ENCODE measurements at places on chromosomes 4 and X.

DNA sequence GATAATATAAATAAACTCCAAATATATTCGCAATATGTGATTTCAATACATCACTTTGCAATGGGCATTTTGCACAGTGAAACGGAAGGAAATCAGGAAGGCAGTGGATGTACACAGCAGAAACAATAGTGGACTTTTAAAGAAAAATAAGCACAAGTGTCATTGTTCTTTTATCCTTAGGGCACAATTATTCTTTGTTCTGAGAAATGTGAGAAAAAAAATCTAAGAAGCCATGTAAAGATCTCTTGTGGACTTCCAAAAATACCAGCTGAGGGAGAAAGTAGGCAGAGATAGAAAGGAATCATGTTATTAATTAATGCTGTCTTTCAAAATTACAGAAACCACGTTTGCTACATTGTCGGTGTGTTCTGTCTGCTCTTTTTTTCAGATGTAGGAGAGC, 17.6 kb upstream of the PRRG1 start:
- peak; percentile 41 for DNase-seq

DNA sequence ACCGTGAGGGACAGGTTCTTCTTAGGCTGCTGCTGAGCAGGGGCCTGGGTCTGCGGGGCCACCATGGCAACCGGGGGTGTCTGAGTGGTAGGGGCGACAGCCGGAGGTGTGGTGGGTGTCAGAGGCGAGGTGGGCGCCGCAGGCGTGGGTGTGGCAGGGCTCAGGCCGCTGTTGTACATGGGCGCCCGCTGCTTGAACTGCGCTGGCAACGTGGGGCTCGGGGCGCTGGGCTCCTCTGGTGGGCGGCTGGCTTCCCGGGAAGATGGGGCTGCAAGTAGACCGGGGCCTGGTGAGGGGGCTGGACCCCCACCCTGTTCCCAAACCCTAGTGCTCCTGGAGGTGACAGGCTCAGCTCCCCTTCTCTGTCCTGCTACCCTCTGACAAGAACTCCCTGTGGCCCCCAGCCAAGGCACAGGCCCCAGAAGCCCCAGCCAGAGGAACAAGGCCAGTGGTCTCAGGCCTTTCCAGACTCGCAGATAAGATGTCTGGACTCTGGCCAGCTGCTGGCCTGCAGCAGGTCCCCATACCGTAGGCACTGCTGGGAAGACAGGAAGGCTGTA, 24.8 kb downstream of the NELFA start:
- no peak for DNase-seq

DNA sequence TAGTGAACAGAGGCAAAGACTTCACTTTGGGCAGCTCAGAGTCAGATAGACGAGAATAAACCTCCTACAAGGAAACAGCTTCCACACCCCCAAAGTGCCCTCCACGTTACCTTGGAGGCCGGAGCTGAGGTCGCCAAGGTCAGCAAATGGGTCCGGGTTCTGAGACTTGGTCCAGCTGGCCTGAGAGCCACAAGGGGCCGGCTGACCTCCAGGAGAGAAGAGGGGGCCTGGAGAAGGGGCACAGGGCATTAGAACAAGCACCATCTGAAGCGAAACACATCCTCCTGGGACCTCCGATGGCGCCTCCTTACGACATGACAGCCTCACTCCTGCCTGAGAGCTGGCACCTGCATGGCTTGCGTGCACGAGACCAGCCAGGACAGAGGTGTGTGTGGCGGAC, 33.6 kb upstream of the CPLX1 start:
- no peak for DNase-seq

DNA sequence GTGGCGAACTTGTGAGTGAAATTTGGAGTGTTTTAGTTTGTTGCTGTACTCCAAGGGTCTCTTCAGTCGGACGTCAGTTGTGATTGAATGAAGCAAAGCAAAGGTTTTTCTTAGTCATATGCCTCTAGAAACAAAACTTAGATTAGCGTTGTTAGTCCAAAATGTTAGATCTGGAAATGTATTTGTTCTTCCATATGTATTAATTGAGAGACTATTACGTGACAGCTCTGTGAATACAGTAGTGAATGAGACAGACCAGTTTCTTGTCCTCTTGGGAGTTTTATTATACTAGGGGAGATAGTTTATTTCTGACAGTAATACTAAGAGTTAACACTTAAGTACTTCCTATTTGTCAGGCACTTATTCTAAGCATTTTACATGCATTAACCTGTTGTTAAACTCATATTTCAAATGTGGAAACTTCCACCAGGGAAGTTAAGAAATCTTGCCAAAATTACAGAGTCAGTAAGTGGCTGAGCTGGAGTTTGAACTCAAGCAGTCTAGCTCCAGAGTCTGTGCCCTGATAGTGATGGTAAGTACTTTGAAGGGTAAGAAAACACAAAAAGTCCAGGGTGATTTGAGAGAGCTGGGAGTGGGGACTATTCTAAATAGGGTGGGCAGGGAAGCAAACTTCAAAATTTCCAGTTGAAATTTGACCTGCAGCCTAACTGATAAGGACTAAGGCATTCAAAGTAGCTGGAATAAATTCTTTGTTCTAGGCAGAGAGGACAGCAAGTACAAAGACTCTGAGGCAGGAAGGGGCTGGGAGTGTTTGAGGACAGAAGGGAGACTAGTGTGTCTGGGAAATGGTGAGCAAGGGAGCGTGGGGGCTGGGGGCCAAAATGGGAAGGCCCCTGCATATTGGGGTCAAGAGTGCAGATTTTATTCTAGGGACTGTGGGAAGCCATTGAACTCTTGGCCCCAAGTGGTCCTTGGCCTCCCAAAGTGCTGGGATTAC, 17.0 kb downstream of the ADD1 start:
- DNase-seq = no peak

DNA sequence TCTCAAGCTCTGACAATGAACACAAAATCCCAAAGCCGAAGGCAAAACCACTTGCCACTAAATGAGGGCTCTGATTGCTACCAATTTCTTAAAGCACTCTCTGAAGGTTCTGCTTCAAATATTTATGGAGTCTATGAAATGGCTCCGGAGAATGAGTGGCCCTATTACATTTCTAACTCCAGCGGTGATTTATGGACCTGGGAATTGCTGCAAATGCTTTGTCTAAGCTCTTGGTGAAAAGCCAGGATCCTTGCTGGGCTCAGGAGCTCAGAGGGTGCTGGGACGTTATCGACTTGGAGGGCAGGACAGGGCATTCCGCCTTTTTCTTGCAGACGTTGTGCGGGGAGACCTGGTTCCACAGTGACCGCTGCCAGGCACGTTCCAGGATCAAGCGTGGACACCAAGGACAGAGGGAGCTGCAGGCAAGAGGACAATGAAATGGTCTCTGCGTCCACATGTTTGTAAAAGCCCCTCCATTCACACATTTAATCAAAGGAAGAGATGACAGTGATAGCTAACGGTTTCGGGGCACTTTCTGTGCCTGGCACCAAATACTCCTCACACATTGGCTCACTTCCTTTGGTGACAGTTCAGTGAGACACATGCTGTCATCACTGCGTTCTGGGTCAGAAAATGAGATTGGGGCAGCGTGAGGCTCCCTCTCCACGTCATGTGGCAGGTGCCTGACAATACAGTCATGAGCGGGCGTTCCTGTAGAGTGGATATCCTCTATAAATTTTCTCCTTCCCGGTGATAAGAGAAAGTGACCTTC, 58.8 kb downstream of the C4orf50 start:
- no peak for DNase-seq

DNA sequence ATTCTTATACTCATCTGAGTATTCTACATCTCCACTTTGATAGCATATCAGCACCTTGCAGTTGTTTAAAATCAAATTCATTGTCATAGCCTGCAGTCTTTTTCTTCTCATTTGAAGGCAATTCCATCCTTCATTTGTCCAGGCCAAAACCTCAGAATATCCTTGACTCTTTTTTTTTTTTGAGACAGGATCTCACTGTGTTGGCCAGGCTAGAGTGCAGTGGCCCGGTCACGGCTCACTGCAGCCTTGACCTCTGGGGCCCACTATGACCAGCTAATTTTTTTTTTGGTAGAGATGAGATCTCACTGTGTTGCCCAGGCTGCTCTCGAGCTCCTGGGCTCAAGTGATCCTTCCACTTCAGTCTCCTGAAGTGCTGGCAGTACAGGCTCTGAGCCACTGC, 2.6 kb downstream of the MRPL1 start:
- DNase-seq = no peak

DNA sequence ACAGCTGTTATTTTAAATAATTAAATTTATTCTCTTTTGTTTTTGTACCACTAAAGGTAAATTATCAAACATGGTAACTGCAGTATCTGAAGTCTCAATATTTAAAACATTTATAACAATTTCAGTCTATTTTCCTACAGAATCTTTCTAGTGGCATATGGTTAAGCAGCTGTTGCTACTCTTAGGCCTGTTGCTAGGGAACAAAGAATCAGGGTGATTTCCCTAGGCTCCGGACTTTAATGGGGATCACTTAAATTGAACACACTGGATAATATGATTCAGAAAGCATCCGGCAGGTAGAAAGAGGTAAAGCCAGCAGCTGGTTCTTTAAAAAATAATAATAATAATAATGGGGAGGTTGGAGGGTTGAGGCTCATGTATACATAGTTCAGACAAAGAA, 17.6 kb downstream of the FBXO8 start:
- no peak for DNase-seq

DNA sequence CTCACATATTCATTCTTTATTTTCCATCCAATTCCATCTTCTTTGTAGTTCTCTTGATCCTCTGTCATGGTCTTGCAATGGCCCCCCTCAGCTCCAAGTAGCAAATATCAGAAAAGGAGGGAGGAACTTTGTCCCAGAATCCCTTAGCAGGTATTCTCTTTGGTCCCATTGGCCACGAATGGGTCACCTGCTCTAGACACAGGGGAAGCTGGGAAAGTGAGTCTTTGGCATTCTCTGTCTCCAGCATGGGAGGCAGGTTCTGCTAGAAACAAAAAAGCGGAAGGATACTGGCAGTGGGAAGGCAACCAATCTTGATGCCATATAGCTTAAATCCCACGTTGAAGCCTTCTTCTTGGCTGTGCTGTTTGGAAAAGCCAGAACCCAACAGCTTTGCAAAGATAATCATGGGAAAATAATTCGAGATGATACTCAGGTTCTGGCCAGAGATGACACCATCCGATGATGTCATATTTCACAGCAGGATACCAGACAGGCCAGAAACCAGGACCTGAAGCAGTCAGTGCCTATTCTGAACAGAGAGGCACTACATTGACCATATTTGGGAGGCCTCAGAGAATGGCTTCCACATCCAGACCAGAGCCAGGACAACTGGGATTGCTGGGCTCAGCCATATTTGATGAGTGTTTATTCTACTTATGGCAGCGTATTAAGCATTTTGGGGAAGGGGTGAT, 110.4 kb upstream of the ATXN3L start:
- DNase-seq = no peak

- DNase-seq = no peak
Measured at GRCh38 chr4:11912886-11913285, 484.2 kb upstream of the HS3ST1 start.

GRCh38 chr4:3729188-3729881, 36.9 kb upstream of the ADRA2C start:
- no peak for DNase-seq

DNA sequence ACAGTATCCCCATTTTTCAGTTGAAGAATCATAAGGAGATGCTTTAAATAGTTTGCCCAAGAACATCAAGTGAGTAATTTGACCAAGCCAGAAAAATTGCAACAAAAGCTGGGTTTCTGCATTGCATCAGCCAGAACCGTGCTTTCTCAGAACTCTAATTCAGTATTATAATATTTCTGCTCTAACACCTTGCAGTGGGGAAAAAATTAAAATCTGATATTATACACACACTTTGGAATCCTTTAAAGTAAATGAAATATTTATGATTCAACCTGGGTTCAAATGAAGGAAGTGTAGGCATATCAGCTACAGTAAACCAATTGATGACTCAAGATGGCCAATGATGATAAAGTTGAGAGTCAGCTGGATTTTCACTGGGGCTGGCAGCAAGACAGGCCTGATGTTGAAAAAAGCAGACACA, 387.6 kb upstream of the ZFP42 start:
- no peak for DNase-seq

DNA sequence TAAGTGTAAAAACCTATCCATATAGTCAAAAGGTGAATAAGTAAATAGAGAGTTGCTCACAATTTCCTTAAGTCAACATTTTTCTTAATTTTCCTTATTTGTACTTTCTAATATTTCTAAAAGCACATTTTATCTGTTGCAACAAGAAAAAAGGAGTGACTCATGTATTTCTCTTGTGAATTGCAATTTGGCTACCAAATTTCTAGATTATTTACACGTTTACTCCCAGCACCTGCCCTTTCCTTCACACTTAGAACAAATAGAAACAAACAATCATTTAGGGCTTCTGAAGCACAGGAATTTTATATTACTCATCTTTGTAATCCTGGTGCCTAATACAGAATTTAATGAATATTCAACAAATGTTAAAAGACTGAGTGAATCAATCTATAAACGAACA, 22.2 kb downstream of the BTC start:
- DNase-seq = no peak

Measured in putamen (tissue), 1 donor.